ENCODE measurements at places on chromosomes 3 and 15. TPM values are rescaled to one million over a fixed set of nuclear protein-coding genes. Genes with fewer than 3 reads are reported as not detected.

The COL6A5 gene
- not detected for total RNA-seq

DNA sequence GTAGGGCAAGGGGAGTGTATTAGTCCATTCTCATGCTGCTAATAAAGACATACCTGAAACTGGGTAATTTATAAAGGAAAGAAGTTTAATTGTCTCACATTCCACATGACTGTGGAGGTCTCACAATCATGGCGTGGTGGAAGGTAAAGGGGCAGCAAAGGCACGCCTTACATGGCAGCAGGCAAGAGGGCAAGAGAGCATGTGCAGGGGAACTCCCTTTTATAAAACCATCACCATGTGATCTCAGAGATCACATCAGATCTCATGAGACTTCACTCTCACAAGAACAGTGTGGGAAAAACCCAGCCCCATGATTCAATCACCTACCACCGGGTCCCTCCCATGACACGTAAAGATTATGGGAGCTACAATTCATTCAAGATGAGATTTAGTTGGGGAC lies 41.4 kb downstream of the SUMF1 start:
- peak overlapping the region; percentile 32 for H3K27ac ChIP-seq
- H3K27me3 ChIP-seq, result no peaks in the 10 kb centered on the region
- no peak for DNase-seq
- H3K4me3 ChIP-seq, result no peak overlapping the region

GRCh38 chr15:74631408-74631807 lies 15.8 kb downstream of the CLK3 start:
- no peak overlapping the region for H3K27ac ChIP-seq
- peaks cover 65% of the 10 kb centered on the region for H3K36me3 ChIP-seq
- no peaks in the 10 kb centered on the region for H3K27me3 ChIP-seq
- H3K4me3 ChIP-seq, result no peak overlapping the region
- DNase-seq, result no peak

DNA sequence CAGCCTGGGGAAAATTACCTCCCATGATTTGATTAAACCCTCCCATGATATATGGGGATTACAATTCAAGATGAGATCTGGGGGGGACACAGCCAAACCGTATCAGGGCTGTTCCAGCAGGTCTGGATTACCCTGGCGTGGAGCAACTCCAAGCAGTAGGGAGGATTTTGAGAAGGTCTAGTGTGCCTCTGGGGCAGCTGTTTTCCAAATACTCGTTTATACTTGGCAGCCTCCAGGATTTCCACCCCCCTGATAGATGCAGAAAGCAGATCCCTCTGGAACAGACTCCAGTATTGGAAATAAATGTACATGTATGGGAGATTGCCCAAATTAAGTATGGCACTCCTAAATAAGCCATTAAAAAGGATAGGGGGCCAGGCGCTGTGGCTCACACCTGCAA lies 7.7 kb upstream of the IRAK2 start:
- H3K27me3 ChIP-seq, result no peaks in the 10 kb centered on the region
- H3K4me1 ChIP-seq, result peaks cover 4% of the 10 kb centered on the region
- no peak for DNase-seq
- H3K36me3 ChIP-seq, result peaks cover 22% of the 10 kb centered on the region
- H3K4me3 ChIP-seq, result no peak overlapping the region
- no peak overlapping the region for H3K27ac ChIP-seq

The RPL15 gene
- 1,865 TPM for total RNA-seq

The LSG1 gene
- total RNA-seq, result 52.8 TPM

Measured in activated T-helper 2 cell treated with anti-CD3 and anti-CD28 coated beads, Interferon-gamma antibody, Interleukin-2, Interleukin-4, amounts not matched to agents 10 μg/mL and 5 μg/mL and 100 μg/mL, durations not matched to agents 14 hours and 24 hours and 36 hours (primary cell).